ENCODE measurements at places on chromosomes 7 and 10.

DNA sequence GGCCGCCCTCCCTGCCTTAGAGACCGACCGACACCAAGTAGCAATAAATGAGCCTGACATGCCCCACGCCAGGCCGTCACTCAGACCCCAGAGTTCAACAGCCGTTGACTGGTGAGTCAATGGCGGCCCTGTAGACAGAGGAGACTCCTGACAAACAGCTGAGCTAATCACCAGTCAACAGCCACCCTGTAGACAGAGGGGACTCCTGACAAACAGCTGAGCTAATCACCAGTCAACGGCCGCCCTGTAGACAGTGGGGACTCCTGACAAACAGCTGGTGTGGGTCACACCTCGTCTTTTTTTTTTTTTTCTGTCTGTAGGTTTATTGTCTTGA, 16.9 kb upstream of the KNDC1 start:
- DNase-seq: no peak

GRCh38 chr7:1661461-1661860, 8.6 kb upstream of the ELFN1 start:
- DNase-seq: no peak

DNA sequence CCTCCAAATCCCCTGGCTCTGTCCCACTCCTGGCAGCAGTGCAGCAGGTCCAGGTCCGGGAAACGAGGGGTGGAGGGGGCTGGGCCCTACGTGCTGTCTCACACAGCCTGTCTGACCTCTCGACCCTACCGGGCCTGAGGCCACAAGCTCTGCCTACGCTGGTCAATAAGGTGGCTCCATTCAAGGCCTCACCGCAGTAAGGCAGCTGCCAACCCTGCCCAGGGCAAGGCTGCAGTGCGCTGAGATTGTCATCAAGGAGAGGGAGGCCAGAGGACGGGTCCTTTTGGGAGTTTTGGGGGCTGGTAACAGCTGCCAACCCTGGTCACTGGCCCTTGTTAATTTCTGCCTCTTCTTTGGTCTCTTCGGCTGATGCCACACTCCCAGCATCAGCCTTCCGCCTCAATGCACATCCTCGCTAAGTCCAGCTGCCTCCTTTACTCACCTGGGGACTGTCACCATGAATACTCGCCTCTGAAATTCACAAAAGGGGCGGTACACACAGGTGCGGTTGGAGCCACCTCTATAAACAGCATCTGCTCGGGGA, 3.5 kb downstream of the EPO start:
- no peak for DNase-seq

- DNase-seq: no peak
These were observed 182.9 kb upstream of the SHH start for GRCh38 chr7:155995183-155995612.

- no peak for DNase-seq
These were observed 28.0 kb downstream of the RHOBTB1 start for GRCh38 chr10:60916025-60916424.

DNA sequence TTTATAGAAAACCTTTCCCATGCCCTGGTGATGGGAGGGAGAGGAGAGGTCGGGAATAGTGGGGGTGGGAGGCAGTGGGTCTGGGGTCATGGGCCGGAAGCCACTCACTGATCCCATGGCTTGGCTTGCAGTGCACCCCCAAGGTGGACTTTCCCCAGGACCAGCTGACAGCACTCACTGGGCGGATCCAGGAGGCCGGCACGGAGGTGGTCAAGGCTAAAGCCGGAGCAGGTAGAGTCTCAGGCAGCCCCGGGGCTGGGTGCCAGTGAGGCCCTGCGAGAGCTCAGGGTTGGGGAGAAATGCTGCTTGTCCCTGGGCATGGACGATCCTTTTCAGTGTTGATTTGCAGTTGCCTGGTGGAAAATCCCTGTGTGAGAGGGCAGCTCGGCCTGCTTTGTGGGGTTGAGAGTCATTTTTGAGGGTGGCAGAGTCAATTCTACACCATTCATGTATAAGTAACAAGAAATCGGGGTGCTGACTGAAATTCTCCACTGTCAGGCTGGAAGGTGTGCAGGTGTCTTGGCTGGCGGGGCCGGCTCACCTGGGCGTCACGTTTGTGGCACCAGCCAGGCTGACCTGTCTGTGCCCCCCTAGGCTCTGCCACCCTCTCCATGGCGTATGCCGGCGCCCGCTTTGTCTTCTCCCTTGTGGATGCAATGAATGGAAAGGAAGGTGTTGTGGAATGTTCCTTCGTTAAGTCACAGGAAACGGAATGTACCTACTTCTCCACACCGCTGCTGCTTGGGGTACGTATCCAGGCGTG, 16.5 kb downstream of the MDH2 start:
- no peak for DNase-seq

GRCh38 chr7:147279964-147280374, 1163.4 kb downstream of the CNTNAP2 start:
- DNase-seq: no peak

DNA sequence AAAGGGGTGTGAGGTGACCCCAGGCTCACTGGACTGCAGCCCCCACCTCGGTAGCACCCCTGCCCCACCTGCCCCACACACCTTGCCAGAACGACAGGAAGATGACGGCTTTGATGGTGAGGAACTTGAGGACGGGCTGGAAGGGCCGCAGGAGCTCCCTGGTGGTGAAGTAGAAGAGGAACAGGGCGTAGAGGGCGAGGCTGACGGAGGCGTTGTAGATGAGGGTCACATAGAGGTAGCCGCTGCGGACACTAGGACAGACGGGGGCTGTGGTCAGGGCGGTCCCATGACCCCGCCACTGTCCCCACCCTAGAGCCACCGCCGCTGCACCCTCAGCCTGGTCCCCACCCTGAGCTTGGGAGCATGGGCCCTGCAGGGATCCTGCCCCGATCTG, 7.6 kb downstream of the TMEM184A start:
- DNase-seq: no peak

DNA sequence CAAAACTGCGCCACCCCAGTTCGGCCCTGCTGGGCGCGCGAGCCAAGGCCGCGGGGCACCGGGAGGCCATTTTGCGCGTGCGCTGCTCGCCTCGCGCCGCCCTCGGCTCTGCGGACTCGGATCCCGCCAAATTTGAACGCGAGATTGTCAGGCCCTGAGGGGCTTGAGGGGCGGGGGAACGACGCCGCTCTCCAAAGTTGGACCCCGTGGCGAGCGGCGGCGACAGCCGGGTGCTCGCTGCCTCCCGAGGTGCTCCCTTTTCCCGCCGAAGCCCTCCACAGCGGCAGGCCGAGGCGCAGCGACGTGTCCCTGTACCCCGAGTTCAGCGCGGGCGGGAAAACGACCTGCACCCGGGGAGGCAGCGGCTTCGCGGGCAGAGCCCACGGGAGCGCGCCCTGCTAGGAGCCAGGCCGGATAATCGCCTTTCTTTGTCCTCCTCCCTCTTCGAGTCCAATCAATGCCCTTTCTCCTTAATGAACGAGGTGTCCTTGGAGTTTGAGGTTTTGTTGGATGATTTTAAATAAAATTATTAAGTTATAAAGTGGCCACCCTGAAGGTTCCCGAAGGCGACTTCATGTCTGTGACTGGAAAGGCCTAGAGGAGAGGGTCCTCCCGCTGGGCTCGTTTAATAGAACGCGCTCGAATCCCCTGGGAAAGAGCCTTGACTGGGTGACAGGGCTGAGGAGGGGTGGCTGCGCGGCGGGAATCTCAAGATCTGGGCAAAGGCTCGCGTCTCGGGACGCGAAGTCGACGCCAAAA, 10.7 kb upstream of the SPAG6 start:
- no peak for DNase-seq

GRCh38 chr10:125190414-125190813, 30.1 kb upstream of the CTBP2 start:
- DNase-seq: no peak

DNA sequence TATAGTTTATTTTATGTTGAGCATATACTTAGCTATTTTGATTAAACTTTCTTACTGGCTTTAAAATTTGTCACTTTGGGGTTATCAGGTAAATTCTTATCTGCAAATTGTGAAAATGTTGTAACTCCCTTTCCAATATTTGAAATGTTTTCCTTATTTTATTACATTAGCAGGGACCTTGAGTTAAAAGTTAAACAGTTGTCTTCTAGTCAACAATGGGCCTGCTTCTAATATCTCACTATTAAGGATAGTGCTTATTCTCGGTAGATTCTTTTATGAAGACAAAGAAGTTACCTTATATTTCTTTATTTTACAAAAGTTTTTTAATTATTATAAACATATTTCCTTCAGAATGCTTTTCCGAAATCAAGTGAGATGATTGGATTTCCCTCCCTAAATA, 53.7 kb upstream of the AHR start:
- DNase-seq: no peak

DNA sequence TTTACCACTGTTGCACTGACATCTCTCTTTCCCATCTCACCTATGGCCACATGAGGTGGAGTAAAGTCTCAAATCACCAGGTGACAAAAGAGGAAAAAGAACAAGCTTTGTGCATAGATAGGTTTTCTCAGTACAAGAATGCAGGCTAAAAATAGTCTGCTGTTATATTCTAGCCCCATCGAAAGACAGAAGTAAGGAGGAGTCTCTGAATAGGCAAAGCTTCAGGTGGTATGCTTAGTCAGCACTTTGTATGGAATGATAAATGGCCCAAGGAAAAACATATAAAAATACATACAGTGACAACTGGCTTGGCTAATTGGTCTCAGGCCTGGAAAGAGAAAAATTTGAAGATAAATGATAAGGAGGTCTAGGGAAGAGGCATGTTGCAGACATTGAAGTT, 39.6 kb upstream of the KCND2 start:
- no peak for DNase-seq

DNA sequence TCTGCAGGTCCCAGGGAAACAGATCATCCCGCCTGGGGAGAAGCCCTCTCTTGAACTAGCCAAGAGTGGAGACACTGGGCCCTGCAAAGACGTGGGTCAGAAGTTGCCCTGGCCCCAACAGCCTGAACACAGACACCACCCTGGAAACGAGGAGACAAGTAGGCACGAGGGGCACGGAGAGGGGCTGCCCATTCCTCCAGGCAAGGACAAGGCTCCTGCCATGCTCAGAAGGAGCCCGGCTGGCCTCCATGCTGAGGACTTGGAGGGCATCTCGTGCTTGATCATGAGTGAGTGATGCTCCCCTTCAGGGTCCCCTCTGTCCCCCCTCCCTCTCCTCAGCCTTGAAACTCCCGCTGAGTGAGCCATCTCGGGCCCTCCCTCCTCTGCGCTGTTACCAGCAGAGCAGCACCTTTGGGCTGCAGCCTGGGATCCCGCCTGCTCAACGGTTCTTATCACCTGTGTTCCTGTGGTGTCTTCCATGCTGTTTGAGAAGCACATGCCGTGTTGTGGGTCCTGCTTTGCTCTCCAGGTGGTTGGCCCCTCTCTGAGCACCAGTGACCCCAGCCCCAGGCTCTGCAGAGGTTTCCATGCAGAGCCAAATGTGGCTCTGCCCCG, 544.3 kb downstream of the TCERG1L start:
- DNase-seq: no peak

DNA sequence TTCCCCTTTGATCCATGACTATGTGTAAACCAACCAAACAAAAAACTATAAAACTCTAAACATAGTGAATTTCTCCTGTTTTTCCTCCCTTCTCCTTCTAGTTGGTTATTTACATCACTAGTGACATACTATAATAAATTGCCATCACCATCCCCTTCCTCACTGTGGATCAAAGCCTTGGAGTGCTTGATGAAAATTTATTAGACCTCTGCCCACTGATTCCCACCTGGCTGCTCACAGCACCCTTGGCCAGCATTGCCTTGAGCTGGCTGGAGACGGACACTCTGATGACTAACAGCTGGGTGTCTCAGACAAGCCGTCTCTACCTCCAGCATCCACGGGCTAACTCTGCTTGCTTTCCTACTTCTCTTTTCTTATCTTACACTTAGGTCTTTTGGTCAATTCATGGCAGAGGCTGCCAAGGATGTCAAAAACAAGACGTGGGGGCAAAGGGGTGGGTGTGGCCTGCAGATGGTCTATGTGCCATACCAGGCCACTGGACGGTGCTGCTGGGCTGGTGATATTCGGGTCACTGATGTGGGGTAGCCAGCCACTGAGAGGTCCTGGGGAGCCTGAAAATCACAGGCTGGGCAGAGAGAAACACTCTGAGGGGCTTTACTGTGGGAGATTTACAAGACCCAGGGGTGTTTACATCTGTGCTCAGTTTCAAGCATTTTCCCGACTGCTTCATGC, 207.8 kb downstream of the TAX1BP1 start:
- no peak for DNase-seq

DNA sequence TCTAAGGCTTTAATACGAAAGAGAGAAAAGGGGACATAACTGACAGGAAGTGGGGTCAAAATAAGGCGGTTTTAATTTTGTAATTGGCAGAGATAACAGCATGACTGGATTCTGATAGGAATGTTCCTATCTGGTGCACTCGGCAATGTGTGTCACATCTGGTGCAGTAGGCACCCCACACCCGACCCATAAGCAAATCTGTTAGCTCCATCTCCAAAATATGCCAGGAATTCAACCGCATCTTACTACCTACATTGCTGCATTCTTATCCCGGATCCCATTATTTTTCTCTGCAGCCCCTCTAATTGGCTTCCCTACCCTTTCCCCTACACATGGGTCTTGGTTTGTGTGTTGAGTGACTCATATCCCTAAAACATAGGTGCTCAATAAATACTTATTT, 19.1 kb upstream of the GALNT11 start:
- DNase-seq: no peak

DNA sequence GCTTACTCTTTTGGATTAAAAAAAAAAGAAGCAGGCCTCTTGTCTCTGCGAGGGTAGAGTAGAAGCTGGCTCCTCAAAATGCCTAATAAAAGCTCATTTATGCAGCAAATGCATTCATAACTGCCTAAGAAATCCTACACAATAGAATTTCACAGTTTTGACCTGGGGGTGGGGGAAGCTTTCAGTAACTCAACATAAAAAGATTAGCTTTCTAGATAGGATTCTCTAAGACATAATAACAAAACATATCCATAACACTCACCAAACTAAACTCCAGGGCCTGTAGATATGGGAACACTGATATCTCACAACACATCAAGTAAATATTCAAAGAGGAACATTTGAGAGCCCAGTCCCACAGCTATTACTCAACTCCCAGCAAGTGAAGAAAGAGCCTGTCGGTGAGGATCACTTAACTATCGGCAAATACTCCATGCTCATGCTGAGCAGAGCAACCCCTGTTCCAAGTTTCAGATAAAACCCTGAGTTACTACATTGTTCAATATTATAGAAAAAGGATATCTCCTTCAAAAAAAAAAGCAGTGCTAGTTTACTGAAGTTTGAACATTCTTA, 88.1 kb downstream of the COBL start:
- DNase-seq: no peak

DNA sequence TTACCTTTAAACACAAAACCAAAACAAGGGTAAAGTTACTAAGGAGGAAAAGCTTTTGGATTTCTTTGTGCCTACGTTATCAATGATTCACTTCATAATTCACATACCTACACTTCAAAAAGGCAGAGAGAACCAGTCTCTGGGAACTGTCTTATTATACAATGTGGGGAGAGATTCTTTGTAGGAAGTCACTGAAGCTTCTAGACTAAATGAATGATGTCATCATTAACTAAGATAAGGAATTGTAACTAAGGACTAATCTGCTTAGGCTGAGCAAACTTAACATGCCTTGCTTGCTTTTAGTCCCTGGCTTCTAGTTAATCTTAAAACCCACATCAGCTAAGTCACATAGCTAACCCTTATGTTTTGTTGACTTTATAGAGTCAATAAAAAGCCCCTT, 771.2 kb downstream of the NXPH1 start:
- no peak for DNase-seq

Measured in mucosa of gallbladder (tissue), 1 donor.